ENCODE measurements at places on chromosomes 5 and 9.

GRCh38 chr5:76450054-76450453 lies 47.0 kb downstream of the IQGAP2 start:
- DNase-seq: no peak

GRCh38 chr9:28121366-28121765 lies 548.1 kb upstream of the C9orf72 start:
- DNase-seq: no peak

DNA sequence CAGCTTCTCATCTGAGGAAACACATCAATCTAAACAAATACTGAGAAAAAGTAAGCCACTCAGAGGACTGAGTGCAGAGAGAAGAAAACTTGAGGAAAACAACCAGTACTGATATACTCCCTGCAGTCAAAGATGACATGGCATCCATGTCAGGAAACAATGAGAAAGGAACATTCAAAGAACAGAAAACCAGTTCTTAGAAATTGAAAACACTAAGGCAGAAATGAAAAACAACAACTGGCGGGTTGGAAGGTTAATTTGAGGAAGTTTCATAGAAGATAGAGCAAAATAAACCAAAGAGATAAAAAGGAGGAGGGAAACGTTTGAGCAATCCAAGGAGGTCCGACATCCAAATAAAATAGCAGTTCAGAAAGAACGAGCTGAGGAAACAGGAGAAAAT lies 475.2 kb downstream of the HINT1 start:
- DNase-seq: no peak

- no peak for DNase-seq
These were observed 29.8 kb upstream of the ALDOB start for GRCh38 chr9:101465326-101465915.

DNA sequence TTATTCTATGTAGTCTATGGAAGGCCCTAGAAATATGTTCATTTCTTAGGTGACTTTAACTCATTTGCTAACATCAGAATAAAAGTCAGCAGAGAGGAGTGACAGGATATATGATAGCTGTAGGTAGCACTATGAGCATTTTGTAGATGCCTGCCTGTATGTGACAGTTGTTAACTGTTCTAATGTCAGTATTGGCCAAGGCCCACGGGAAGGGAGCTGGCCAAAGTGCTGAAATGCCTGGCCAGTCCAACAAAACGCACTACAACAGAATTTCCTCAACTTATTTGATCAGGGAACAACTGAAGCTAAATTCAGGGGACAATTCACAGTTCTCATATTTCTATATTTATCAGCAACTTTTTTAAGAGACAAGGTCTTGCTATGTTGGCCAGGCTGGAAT lies 20.8 kb downstream of the SV2C start:
- no peak for DNase-seq

DNA sequence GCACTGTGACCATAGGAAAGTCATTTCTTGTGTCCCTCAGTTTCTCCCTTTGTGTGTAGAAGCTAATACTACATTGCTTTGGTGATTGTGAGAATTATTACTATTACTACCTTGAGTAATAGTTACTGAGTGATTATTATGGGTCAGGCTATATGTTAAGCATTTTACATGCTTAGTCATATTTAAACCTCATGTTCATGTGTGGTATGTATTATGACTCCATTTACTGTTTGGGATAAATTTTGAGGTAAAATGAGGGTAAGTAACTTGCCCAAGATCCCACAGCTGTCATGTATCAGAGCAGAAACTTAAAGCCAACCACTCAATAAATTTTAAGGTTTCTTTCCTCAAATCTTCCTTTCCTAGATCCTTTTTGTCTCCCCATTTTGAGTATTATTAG lies 28.3 kb downstream of the SLF1 start:
- DNase-seq: no peak

DNA sequence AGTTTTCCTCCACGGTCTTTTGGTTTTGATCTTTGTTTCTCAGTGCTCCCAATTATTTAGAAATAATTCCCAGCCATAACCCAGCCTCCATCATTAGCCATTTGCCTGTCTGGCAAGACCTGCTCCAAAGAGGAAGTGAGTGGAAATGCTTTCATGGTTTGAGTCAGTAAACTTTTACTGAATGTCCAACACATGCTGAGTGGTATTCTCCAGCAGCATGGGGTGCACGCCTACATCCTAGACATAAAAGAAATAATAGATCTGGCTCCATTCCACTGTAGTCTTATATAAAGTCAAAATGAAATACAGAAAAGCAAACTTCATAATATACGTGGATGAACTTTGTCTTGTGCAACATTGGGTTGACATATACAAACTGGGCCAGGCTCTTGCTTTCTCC lies 757.2 kb downstream of the TLE1 start:
- no peak for DNase-seq

DNA sequence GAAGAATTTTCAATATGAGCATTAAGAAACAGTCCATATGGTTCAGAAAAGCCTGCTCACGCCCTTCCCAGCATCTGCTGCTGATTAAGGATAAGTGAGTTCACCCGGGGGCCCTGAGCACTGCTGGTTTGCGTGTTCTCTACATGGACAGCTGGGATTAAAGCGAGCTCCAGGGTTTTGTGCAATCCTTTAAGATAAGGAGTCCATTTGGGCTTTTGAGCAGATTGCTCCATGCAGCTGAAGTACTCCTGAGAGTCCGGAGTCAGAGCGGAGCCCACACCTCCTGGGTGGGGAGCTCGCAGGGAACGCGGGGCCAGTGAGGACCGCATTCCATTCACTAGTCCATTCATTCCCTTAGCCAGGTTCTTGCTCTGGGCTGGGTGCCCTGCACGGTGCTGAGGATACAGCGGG lies 149.3 kb upstream of the COL5A1 start:
- DNase-seq: no peak

- no peak for DNase-seq
These were observed 81.2 kb downstream of the ZNF618 start for GRCh38 chr9:113957351-113957750.

DNA sequence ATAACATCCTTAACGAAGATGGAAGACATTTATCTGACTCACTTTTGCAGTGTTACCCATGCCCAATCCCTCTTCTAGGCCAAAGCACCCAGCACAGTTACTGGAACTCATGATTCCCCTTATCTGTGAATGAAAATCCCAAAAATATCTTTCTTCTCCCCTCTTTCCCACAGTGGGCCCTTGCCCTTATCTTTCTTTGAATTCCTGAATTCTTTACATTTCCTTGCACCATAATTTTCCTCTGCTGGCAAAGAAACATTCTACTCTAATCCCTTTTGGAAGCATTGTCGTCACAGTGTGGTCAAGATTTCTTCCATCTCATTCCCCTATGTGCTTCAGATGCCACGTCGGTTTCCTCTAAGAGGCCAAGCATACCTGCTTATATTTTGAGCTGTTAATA lies 135.9 kb upstream of the LIFR start:
- DNase-seq: no peak

GRCh38 chr5:138353560-138354080 lies 1.1 kb downstream of the KDM3B start:
- no peak for DNase-seq

- DNase-seq: no peak
These were observed at the start of gene ANXA1 for GRCh38 chr9:73151653-73152542. Gene ANXA1, plus strand, starts transcription at chr9:73151865. Its CDS starts 6,671 bp downstream, at chr9:73158536.

DNA sequence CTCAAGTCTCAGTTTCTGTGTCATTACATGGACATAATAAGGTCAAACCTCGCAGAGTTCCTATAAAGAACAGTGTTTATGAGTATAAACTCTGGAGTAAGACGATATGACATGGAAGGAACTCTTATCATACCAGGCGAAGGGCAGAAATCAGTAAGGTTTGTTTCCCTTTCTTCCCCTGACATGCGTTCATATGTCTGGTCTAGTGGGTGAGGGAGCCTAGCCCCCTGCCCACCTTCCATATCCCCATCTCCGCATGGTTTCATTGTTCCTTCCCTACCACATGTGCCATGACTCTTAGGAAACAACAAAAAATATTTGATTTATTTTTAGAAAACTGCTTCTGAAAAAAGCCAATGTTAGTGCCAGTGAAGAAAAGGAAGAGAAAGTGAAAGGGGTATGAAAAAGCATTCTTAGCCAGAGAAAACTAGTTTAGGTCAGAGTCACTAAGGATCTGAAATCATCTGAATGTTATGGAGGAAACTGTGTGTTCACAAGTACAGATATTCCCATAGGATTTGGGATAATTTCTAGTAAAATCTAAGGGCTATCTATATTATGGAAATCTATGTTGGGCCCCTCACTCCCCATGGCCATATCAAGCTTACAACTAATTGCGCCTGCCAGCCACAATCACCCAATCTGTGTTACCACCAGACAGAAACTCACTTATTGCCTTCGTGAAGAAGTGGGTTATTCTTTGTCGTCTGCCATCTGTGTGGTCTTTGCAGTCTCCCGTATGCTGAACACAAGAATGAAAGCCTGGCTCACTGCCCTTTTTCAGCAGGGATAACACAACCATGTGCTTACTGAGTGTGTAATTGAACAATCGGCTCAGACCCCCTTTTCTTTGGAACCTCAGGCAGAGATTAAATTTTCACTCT lies 19.9 kb upstream of the HMHB1 start:
- DNase-seq: no peak

DNA sequence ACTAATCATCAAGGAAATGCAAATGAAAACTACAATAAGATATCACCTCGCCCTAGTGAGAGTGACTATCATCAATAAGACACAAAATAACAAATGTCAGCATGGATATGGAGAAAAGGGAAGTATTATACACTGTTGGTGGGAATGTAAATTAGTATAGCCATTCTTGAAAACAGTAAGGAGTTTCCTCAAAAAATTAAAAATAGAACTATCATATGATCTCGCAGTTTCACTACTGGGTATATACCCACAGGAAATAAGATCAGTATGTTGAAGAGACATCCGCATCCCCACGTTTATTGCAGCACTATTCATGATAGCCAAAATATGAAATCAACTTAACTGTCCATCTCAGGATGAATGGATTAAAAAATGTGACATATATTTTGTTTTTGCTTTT lies 31.6 kb upstream of the STK32A start:
- DNase-seq: no peak

- DNase-seq: no peak
These were observed 657 bp downstream of the MTRR start for GRCh38 chr5:7869474-7870136.

- DNase-seq: no peak
These were observed 456.0 kb downstream of the BNC2 start for GRCh38 chr9:16414451-16414850.

- DNase-seq: no peak
These were observed 3.8 kb upstream of the GALT start for GRCh38 chr9:34642679-34643078.

- no peak for DNase-seq
These were observed 247.5 kb downstream of the PCSK5 start for GRCh38 chr9:76137931-76138330.

DNA sequence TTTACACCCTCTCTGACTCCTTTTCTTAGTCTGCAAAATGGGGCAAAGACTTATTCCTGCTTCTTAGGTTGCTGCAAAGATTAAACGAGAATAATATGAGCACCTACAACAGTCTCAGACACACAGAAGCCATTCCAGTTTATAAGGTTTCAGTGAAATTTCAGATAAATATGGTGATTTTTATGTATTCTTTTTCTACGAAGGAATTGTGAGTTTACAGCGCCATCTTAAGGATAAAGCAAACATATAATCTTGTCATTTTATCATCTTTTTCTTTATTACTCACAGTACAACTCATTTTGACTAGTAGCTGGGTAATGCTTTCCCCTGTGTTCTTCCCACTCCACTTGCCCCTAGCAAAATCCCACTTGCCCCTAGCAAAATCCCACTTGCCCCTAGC lies 29.2 kb upstream of the SMC5 start:
- DNase-seq: no peak

DNA sequence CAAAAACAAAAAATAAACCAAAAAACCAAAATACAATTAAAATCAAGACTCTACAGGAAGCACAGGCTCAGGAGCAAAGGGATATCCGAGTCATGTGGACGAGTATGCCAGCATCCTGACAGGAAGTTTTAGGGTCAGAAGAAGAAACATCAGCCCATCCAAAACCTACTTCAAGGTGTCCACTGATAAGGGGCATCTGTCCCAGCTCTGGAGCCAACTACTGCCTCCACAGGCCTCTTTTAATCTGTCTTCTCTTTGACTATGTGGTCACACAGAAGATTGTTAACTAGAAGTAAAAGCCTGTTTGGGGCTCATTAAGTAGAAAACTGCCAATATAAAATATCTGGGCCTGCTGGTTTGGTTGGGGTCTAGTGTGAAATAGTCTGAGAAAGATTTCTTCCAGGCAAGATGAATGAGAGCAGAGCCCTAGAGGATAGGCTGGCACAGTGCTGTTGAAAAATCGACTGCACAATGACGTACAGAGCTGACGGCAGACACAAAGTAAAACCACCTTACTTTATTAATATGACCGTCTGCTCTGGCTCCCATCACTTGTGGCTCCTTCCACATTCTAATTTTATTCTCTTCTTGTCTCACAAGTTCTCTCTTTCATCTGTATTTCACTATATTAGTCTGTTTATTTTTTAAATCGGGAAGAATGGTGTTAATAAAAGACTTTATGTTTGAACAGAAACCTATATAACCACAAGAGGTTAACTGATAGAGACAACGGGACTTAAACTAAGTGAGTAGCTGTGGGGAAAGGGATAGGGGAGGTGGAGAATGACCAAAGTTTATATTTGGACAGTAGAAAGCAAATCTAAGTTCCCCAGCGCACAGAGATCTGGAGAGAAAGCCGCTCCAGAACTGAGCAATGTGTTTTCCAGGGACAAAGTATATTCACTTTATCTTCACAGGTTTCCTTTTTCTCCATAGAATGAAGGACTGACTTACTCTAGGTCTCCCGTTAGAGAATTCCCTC lies 22.9 kb upstream of the MSH3 start:
- DNase-seq: no peak

- DNase-seq: no peak
These were observed 21.7 kb upstream of the FAT2 start for GRCh38 chr5:151612689-151613427.

DNA sequence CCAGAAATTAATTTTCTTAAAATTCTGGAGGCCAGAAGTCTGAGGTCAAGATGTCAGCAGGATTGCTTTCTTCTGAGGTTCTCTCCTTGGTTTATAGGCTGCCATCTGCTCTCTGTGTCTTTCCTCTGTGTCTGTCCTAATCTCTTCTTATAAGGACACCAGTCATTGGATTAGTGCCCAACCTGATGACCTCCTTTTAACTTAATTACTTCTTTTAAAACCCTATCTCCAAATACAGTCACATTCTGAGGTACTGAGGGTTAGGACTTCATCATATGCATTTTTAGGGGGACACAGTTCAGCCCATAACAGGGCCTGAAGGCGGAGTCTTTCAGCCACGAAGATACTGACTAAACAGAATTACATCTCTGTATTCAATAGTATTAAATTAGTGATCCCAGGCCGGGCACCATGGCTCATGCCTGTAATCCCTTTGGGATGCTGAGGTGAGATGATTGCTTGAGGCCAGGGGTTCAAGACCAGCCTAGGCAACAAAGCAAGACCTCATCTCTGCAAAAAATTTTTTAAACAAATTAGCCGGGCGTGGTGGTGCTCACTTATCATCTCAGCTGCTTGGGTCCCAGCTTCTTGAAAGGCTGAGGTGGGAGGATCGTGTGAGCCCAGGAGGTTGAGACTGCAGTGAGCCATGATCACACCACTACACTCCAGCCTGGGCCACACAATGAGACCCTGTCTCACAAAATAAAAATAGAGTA lies 5.9 kb upstream of the RPS6 start:
- no peak for DNase-seq

GRCh38 chr5:159944056-159944600 lies 27.8 kb downstream of the ADRA1B start:
- DNase-seq: no peak

GRCh38 chr5:116237917-116238500 lies 153.2 kb downstream of the COMMD10 start:
- no peak for DNase-seq
